Skin of body (tissue), 3 donors: ENCODE measurements at places on chromosomes 1 and 21.

- DNase-seq: no peak
Observed at GRCh38 chr1:169899519-169900217, 6.0 kb upstream of the SCYL3 start.

- DNase-seq: no peak
Observed at GRCh38 chr1:3066826-3067225, 2.2 kb upstream of the PRDM16 start.

GRCh38 chr21:27823652-27824201 is 856.8 kb upstream of the ADAMTS5 start:
- no peak for DNase-seq

- no peak for DNase-seq
Observed at GRCh38 chr1:207711285-207711684, 40.6 kb upstream of the CD46 start.
